H1 (cell line): ENCODE measurements at places on chromosomes 1 and 21. TPM values are rescaled to one million over a fixed set of nuclear protein-coding genes. Genes with fewer than 3 reads are reported as not detected.

Gene OR2W3
- total RNA-seq, result 0.82 and 1.1 TPM in 2 replicates

- no peak for DNase-seq
Measured at GRCh38 chr1:1318131-1318652, 6.3 kb downstream of the INTS11 start.

DNA sequence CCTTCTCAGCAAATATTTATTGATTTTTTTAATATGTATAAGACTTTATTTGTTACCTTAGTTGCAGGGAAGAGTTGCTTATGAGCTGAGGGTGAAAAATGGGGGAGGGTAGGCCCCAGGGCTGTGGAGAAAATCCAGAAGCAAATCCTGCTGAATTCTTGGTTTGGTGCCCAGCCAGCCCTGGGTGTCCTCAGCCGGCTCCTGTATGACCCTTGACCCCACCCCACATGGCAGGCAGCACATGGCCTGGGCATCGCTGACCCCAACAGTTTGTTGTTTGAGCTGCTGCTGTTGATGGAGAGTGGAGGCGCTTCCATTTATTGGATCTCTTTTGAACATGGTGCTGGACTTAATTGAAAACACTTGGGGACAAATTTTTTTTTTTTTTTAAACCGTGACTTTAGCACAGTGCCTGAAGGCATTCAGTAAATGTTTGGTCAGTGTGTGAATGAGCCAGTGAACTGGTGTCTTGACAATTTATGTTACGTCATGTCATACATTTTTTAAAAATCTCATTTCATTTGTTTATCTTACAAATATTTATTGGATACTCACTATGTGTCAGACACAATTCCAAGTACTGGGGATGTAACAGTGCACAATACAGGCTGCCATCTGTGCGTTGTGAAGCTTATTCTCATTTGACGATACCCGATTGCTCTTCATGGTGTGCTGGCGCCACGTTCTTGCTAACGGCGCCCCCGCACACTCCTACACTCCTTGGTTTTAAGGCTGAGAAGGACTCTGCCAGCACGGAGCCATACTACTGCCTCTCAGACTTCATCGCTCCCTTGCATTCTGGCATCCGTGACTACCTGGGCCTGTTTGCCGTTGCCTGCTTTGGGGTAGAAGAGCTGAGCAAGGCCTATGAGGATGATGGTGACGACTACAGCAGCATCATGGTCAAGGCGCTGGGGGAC, 98.8 kb downstream of the MTR start:
- DNase-seq, result no peak

- no peak for DNase-seq
Measured at GRCh38 chr1:111738133-111738435, 1.1 kb downstream of the INKA2 start.

DNA sequence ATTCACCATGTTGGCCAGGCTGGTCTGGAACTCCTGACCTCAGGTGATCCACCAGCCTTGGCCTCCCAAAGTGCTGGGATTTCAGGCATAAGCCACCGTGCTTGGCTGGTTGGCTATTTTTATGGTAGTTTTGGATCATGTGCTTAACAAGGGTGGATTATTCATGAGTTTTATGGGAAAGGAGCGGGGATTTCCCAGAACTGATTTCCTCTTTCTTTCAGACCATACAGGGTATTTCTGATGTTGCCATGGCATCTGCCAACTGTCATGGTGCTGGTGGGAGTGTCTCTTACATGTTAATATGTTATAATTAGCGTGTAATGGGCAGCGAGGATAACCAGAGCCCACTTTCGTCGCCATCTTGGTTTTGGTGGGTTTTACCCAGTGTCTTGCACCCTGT, 3.2 kb downstream of the TRPM2 start:
- no peak for DNase-seq

DNA sequence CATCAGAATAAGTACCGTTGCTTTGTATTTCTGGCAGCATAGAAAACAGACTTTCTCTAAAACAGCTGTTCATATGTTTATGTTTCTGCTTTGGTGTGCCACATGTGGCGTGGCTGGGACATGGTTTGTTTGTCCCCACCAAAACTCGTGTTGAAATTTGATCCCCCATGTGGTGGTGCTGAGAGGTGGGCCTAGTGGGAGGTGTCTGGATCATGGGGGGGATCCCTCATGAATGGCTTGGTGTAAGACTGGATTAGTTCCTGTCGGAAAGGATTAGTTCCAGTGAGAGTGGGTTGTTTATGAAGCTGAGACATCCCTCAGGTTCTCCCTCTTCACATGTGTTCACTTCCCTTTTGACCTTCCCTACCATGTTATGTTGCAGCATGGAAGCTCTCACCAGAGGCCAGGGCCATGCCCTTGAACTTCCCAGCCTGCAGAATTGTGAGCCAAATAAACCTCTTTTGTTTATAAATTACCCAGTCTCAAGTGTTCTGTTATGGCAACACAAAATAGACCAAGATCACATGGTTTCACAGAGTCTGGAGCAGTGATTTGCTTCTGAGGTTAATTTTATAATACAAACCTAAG, 17.9 kb upstream of the H3-3A start:
- DNase-seq, result no peak

GRCh38 chr1:116326486-116326885, 46.6 kb upstream of the ATP1A1 start:
- DNase-seq, result no peak

DNA sequence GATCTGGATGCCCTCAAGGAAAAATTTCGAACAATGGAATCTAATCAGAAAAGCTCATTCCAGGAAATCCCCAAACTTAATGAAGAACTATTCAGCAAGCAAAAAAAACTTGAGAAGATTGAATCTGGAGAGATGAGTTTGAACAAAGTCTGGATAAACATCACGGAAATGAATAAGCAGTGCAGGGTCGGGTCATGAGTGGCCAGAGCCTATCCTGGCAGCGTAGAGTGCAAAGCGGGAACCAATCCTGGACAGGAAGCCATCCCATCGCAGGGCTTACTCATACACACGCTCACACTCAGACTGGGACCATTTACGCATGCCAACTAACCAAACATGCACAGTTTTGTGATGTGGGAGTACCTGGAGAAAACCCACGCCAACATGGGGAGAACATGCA, 43.1 kb downstream of the ZMYM1 start:
- no peak for DNase-seq

DNA sequence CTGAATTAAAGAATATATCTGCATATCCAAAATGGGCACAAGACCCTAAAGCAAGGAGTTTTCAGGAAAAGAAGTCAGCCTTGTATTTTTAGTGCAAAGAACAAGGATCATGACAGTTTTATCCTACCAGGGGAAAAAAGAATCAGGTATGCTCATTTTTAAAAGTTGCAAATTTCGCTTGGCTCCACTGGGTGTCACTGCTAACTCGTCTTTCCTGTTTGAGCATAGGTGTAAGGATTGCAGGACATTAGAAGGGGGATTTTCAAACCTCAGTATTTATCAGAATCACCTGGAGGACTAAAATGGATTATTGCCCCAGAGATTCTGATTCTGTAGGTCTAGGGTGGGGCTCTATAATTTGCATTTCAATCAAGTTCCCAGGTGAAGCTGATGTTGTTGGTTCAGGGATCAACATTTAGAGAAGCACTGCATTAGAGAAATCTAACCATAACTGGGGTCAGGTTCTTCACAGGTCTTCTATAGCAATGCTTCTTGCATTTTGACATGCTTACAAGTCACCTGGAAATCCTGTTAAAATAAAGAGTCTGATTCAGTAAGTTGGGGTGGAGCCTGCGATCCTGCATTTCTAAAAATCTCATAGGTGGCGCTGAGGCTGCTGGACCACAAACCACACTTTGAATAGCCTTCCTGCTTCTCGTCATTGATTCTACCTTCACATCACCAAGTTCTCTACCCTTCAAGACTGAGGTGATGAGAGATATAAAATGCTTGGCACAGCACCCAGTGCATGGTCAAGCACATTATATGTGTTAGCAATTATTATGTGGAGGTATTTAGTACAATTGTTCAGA, 39.6 kb downstream of the NUF2 start:
- DNase-seq, result no peak

Gene DENND2D
- 0.57 and 0.58 TPM in 2 replicates for total RNA-seq
